ENCODE measurements at places on chromosomes 1 and 21.

- no peak for DNase-seq
These were observed 184.3 kb upstream of the CACYBP start for GRCh38 chr1:174815474-174815908.

DNA sequence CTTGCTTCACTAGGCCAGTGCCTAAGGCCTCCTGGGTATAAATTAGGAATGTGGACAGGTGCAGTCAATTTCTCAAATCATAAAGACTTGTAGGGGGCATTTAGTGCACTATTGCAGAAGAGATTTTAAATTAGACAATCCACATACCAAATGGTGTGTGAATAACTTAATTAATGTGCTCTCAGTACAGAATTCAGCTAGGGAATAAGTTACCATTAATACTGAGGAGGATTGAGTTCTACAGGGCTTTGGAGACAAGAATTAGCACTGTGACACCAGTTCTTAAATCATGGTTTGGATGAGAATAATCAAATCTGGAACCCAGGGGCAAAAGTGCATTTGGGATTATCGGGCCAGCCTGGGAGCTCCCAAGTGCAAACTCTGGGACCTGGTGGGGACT lies 1.7 kb downstream of the SYPL2 start:
- no peak for DNase-seq

DNA sequence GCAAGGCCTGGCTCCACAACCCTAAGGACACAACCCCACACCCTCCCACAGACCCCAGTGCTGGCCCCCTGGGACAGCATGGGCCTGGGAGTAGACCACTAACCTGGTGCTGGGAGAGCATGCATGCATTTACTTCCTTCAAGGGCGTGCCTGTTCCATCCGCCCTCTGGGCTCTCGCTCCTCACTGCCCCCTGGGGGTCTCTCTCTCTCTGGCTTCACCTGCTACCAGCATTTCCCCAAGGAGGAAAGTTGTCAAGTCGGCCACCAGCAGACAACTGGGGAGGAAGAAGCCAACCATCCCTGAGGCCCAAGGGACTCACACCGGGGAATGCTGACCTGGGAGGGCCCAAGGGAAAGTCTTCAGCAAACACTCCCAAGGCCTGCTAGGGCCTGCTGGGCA lies 6.5 kb downstream of the LRP8 start:
- DNase-seq = no peak

- DNase-seq = no peak
These were observed 30.1 kb upstream of the SRP9 start for GRCh38 chr1:225747566-225747965.

GRCh38 chr1:204883405-204883804 lies 12.7 kb downstream of the NFASC start:
- no peak for DNase-seq

DNA sequence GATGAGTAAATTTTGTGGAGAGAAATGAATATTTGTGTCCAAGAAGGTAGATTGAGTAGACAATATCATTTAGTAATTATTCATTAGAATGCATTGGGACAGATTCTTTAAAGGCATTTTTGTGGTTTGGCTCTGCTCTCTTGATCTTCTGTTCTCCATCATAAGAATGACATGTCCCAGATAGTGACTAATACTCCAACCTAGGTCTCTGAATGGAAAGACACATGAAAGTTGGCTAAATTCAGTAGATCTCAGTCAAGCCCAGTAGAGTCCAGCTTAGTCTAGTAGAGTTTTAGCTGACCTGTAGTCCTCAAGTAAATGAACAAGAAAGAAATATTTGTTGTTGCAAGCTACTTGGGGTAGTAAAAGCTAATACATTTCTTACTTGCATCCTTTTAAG lies 61.8 kb upstream of the DNAH14 start:
- DNase-seq = no peak

DNA sequence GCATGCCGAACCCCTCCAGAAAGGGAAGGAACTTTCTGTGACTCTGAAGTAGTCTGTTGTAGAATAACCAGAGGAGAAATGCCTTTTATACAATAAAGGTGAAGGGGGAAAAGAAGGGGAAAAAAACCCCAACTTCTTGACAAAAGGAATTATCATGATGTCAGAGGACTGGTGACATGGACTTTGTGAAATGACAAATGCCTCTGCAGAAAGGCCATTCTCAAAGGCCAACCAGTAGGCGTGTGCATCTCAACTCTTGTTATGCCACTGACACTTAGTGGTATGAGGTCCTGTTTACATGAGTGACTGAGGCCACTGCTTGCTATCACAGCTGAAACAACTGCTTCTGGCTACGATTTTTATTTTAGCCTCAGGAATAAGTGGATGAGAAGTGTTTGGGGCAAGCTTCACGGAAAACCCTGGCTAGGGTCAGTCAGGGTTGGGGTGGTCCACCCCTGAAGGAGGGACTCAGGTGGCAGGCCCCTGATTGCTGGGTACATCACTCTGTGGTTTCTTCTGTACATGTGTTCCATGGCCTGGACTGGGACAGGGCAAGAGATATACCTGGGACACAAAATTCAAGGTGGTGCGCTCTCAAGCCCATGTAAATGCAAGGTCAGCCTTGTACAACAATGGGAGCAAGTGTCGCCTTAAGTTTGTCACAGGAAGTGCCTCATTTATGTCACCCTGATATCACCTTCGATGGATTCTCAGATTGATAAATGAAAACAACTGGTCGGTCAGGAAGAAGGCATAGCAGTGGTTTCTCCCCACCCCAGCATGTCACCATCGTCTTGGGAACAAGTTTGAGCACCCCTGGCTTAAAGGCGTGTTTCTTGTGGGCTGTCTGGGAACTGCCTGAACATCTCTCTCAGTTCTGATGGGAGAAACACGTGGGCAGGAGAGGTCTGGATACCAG lies 12.4 kb downstream of the RUNX1 start:
- DNase-seq = no peak

DNA sequence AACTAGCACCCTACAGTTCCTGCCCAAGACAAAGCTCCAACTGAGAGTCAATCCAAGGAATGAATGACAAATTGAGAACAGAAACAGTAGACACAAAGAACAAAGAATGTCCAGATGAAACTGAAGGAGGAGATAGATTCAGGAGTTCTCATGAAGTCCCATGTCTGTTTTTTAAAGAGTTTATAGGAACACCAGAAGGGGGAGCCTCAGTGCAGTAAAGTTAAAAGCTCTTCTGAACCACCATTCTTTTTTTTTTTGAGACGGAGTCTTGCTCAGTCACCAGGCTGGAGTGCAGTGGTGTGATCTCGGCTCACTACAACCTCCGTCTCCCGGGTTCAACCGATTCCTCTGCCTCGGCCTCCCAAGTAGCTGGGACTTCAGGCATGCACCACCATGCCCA lies 323.6 kb downstream of the MRPL39 start:
- peak; percentile 56 for DNase-seq

DNA sequence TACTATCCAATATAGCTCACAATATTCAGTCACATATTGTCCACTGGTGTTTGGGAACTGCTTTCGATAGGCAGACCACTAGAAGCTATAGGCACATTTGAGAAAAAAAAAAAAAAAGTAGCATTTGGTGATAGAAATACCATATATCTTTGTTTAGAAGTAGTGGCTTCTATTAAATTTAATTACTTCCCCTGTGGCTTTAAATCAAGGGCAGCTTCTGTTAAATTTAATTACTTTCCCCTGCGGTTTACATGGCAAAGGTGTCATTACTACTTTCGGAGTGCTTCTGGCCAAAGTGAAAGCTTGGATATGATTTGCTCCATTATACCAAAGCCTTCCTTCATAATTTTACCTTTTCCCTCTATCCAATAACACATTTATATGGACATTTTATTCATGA lies 229.9 kb downstream of the TTLL7 start:
- DNase-seq = no peak

- DNase-seq = no peak
These were observed 195.5 kb downstream of the ADSS2 start for GRCh38 chr1:244256086-244256676.

GRCh38 chr1:167223144-167224103 lies 2.7 kb downstream of the POU2F1 start:
- peak; percentile 21 for DNase-seq

DNA sequence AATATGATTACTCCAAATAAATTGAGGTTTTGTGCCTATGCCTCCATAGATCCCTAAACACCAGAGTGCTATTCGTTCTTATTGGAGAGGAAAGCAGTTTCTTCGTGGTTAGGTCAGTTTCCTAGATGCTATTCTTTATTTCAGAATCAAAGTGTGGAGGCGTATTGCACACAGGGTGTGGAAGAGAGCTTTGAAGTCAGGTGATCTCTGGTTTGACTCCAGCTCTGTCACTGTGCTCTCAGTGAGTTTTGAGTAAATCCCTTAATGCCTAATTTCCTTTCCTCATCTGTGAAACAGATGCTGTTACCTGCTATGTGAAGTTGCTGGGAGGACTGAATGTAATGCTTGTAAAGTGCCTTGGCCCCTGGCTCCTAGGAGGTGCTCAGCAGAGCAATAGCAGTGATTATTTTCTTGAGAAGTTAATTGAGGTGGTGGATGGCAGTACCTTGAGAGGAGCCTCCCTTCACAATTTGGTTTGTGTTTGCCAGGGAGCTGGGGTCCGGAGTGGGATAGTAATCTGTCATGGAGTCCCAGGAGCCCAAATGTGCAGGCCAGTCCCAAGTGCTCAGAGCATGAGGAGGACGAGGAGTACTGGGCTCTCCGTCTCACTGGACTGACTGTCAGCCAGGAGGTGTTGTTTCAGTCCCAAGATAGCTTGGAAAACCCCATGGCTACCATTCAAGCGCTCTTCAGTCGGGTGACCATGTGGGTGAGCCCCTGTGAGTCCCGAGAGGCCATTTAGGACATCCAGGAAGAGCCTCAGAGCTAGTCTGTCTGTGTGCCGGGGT lies 14.9 kb downstream of the NTPCR start:
- DNase-seq = no peak

- no peak for DNase-seq
These were observed 65.7 kb downstream of the RUNX3 start for GRCh38 chr1:24864370-24864777.

GRCh38 chr1:182974506-182975191 lies 21.7 kb upstream of the SHCBP1L start:
- DNase-seq = no peak

GRCh38 chr1:53321776-53322602 lies 5.9 kb downstream of the LRP8 start:
- DNase-seq = no peak

DNA sequence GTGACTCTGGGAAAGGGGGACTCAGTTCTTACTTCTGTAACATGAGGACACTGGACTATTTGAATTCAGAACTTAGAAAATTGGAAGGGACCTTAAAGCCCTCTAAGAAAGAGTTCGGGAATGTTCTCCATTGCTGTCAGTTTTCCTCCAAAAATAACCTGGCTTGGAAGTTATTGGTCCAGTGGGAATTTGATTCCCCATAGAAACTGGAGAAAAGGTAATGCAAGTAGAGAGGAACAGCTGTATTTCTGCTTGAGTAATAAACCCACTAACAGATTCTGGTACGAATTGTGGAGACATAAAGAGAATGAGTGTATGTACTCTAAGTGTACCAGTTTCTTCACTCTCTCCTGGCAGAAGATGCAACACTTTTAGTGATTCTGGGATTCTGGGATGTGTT lies 1.8 kb downstream of the ZBED6 start:
- DNase-seq = no peak

GRCh38 chr1:209260136-209260535 lies 323.4 kb upstream of the CAMK1G start:
- no peak for DNase-seq

DNA sequence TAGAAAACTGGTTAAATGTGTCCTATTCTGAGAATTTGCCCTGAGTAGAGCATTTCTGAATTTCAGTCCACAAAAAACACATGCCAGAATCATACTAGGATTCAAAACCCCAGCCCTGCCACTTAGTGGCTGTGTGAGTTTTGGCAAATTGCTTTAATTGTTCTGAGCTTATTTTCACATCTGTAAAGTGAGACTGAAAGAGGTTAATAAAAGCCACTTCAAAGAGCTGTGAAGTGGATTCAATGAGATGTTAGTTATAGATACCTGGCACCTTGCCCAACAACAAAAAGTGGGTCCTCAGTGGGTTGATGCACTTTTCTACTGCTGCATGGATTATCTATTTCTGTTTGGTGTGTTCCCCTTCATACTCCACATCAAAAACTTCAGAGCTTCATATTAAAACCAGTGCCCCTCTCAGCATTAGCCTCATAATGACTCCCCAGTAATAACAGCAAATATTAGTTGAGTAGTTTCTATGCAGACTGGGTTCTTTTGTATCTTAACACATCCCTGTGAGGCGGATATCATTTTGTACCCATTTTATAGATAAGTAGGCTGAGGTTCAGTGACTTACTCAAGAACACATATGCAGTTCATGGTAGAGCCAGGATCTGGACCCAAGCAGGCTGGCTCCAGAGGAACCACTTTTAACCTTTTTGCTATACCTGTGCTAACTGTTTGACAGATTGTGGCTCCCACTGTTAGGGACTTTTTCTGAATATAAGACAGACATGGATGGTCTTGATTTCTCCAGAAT lies 14.2 kb upstream of the ADORA3 start:
- DNase-seq = no peak

DNA sequence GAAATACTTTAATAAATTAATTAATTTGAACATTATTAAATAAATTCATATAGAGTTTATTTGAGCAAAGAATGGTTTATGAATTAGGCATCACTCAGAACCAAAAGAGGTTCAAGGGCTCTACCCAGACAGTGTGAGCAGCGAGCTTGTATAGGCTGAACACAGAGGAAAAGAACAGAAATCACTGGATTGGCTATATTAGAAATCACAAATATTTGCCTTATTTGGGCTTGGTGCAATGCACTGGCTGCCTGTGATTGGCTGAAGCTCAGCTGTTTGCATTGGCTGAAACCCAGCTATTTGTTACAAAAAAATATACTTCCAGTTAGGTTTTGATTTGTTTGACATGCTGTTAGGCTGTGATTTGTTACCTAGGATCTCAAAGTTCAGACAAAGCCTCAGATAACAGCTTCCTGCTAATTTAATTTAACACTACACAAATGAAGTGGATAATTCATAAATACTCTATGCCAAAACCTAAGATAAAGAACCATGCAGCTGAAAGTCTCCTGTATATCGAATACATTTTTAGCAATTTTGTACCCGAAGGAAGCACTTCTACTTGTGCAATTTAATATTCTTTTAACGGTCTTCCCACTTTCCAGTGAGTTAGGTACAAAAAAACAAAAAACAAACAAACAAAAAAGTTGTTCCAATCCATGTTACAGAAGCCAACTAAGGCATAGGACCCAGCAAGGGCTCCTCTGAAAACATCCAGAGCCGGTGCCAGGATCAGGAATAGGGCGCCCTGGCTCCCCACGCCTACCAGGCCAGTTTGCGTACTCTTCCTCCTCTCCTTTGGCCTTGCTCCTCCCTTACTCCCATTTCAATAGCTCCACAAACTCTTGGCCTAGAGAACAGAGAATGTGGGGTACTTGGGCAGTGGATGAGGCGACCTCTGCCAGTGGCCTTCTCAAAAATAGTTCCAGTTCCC lies 179.1 kb downstream of the DUSP10 start:
- DNase-seq = no peak

GRCh38 chr1:26739329-26739914 lies 43.6 kb downstream of the ARID1A start:
- no peak for DNase-seq

All from IMR-90 (cell line).